ENCODE measurements at places on chromosomes 12 and 14. TPM values are rescaled to one million over a fixed set of nuclear protein-coding genes. Genes with fewer than 3 reads are reported as not detected.

Gene MIP
- total RNA-seq: not detected

Gene LHX5
- 0.09 TPM for total RNA-seq

Gene KLRK1
- not detected for total RNA-seq

Gene MAP1LC3B2
- total RNA-seq: 0.17 TPM

Gene TSPAN8
- total RNA-seq: not detected

Gene CHGA
- total RNA-seq: not detected

Gene BCL11B
- total RNA-seq: 2.9 TPM

Gene SERPINA9
- total RNA-seq: not detected

Gene LRR1
- 51.2 TPM for total RNA-seq

Gene HECTD4
- 3.7 TPM for total RNA-seq

Gene PLA2G1B
- not detected for total RNA-seq

Gene KRT78
- not detected for total RNA-seq

Gene TM7SF3
- total RNA-seq: 69.4 TPM

Gene ZDHHC17
- total RNA-seq: 33.9 TPM

Gene GRIN2B
- total RNA-seq: under 0.01 TPM

Gene YEATS4
- 77.3 TPM for total RNA-seq

Gene GZMH
- not detected for total RNA-seq

Gene KRT72
- not detected for total RNA-seq

Gene SERPINA4
- total RNA-seq: not detected

Gene MMAB
- 29.3 TPM for total RNA-seq

Gene IL26
- total RNA-seq: not detected

Gene KRT82
- total RNA-seq: not detected

Gene CLEC1A
- total RNA-seq: 0.06 TPM

Gene NXPH4
- total RNA-seq: 0.33 TPM

Gene CNOT2
- 143 TPM for total RNA-seq

Gene HOXC13
- total RNA-seq: 2.8 TPM

Gene LRFN5
- total RNA-seq: 2.8 TPM

Gene CD163L1
- total RNA-seq: 21.4 TPM

Gene PRPH
- total RNA-seq: not detected

Gene TMEM63C
- total RNA-seq: 0.06 TPM

Gene KRT73
- total RNA-seq: not detected

Gene AQP2
- total RNA-seq: not detected
